ENCODE measurements at places on chromosomes 6 and 20.

DNA sequence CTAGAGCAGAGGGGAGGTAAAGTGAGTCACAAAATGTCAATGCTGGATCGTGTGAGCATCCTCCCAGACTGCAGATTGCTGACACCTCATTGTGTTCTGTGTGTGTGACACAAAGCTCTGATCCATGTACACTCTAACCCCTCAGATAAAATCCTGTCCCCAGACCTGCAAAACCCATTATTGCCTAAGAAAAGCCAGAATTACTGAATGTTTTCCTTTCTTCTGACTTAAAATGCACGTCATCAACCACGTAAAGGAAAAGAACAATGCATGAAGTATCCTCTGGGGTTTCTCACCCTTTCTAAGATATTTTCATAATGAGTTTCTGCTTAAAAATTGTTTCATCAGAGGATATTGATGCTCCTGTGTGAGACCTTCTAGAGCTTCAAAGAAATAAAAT is 218.0 kb upstream of the PREP start:
- no peak for DNase-seq

- DNase-seq = no peak
Observed at GRCh38 chr6:106890447-106890846, 84.1 kb downstream of the CD24 start.

- no peak for DNase-seq
Observed at GRCh38 chr20:19930426-19930825, 86.7 kb upstream of the NAA20 start.

- DNase-seq = no peak
Observed at GRCh38 chr6:109172101-109172746, 76.9 kb downstream of the CEP57L1 start.

GRCh38 chr6:22632581-22633145 is 63.3 kb downstream of the HDGFL1 start:
- DNase-seq = no peak

- no peak for DNase-seq
Observed at GRCh38 chr6:45864651-45865050, 151.0 kb downstream of the CLIC5 start.

DNA sequence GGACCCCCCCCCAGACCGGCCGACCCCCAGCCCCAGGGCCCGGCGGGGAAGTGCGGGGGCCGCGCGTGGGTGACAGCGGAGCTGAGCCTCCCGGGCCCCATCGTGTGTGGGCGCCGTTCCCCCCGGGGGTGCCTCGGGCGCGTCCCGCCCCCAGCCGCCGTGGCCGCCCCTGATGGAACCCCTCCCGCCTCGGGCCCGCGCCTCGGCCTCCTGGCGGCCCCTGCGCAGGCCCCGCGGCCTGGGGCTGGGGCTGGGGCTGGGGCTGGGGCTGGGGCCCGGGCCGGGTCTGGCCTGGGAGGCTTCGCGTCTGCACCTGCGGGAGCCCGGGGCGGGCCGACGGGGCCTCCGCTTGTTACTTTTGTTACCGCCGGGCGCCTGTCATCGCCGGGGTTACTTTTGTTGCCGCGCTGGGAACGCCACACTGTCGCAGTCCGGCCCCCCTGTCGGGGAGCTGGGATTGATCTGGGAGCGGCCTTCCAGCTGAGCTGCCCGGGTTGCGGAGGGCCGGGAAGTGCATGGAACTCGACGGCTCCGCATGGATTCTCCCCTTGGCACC is 598 bp downstream of the OGFR start:
- DNase-seq = peak; percentile 82

- no peak for DNase-seq
Observed at GRCh38 chr6:125117818-125118217, 35.8 kb upstream of the TPD52L1 start.

GRCh38 chr20:36865861-36866149 is 10.1 kb upstream of the TLDC2 start:
- DNase-seq = no peak

- DNase-seq = no peak
Observed at GRCh38 chr6:32941214-32941768, 463 bp upstream of the HLA-DMB start.

DNA sequence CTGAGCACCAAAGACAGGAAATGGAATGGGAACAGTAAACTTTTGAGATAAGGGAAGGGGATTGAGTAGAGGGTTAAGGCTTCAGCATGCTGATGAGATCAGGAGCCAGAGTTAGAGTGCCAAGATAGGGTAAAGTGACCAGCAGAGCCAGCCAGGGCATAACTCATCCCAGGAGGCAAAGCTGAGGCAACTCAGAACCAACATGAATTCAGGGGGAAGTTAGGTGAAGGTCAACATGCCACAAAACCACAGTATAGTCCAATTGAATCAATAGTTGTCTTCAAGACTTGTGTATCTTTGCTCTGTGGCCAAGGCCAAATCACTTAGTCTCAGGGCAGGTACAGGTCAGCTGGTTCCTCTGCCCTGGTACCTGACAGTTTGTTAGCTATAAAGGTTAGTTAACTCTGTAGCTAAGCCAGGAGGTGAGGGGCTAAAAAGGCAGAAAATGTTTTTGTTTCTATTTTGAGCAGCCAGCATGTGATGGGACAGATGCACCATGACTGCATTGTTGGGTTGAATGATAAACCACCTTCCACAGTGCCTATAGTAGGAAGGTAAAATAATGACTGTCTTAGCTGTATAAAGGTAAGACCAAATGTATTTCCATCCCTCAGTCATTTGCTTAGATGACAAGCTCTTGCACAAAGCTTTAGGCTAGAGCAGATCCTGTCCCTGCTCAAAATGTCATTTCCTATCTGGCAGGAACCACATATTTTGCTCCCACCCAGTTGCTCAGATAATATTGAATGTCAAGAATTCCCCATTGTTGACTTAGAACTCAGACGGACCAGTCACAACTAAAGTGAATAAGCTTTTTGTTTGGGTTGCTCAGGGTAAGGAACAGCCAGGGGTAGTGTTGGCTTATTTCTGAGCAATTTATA is 15.8 kb downstream of the RNF8 start:
- no peak for DNase-seq

DNA sequence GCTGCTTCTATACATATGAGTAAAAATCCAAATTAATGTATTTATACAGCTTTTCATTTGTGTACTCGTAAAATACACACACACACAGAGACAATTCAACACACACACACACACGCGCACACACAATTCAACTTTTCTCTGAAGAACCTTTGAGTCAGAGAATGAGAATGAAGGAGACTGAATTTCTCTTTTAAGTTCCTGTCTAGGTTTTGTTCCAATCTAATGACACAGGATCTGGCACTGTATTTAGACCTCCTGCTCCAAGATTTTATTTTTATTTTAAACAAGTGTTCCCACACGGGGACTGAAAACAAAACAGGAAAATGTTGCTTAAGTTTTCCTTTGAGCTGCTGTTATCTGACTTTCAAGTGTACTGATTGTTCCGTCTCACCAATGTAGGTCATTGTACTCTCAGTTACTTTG is 250.8 kb downstream of the LAMA2 start:
- DNase-seq = no peak

DNA sequence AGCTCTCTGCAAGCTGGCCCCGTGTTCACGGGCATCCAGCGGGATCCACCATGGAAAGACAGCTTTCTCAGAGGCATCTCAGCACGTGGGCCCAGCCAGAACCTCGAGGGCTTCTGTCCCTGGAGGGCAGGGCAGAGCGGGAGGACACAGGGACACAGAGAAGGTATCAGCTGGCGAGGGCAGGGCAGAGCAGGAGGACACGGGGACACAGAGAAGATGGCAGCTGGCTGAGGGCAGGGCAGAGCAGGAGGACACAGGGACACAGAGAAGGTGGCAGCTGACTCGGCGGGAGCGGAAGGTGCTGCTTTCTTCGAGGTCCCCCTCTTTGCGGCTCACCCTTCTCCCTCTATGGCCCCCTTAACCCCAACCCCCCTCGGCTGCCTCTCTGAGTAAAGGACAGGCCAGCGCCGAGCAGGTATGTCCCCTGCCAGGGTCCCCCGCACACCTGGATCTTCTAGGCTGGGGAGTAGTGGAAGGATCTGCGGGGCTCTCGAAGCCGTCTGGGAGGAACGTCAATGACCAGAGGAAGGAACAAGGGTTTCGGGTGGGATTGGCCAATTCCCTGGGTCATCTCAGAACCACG is 28.9 kb upstream of the BHLHE23 start:
- no peak for DNase-seq

DNA sequence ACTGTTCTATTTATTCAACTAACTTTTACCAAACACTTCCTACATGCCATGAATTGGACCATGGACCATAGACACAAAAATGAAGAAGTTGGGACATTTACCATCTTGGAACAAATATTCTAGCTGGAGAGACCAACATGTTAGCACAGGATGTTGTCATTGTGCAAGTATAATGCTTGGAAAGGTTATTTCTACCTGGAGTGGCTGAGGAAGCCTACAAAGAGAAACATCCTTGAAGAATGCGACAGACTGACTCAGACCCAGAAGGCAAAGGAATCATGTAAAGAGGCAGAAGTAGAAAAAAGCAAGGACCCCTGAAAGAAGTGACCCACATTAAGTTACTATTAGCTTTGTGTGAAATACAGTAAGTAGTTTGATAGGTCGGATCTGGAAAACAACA is 180.9 kb downstream of the SOD2 start:
- DNase-seq = no peak

DNA sequence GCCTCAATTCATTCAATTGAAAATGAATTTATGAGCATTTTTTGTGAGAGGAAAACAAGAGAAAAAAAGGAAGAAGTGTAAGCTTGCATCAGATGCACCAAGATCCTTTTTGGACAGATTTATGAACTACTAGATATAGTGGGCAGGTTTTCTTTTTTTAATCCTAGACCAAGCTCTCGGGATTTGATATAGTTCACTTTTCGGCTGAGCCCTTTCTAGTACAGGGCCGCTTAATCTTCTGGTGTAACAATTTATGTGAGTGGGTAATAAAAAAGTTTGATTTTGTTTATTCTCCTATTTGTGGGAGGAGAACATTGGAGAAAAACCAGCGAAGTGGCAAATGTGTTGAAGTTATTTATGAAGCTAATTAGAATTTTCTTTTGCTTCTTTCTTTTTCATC is 538.0 kb downstream of the UTRN start:
- no peak for DNase-seq

- DNase-seq = peak; percentile 41
Observed at GRCh38 chr6:136466777-136467176, 83.4 kb downstream of the MAP7 start.

- no peak for DNase-seq
Observed at GRCh38 chr6:159976686-159977254, 7.9 kb downstream of the IGF2R start.
